ENCODE measurements at places on chromosomes 5 and 9.

DNA sequence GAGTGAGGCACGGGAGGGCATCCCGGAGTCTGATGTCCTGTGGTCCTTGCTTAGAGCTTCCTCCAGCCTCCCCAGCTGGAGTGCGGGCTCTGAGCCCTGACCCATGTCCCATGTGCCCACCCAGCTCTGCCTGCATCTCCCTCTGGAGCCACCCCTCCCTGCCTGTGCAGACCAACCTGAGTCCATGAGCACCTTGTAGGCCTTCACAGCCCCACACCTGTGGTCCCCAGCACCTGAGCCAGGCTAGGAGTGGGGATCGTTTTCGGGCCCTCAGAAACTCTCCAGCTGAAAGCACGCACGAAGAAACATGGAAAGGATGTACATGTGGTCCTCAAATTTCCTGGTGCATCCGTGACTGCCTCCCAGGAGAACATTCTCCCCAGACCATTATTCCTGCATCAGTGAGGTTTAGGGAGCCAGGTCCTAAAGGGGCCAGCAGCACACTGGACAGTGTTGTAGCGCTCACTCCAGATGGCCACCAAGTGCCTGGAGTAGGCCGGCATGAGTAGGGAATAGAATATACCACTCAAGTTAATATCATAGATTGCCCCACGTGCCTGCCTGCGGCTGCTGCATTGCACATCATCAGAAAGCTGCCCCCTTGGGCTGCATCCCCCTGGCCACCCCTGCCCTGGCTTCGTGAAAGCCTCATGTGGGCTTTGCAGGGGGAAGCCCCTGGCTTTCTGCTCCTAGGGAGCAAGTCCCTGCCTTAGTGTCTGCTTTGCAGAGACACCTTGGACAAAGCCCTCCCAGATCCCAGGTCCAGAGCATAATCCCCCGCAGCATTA lies 80.6 kb downstream of the WNK2 start:
- DNase-seq, result no peak

- no peak for DNase-seq
Observed at GRCh38 chr9:1738511-1739100, 276.5 kb upstream of the SMARCA2 start.

DNA sequence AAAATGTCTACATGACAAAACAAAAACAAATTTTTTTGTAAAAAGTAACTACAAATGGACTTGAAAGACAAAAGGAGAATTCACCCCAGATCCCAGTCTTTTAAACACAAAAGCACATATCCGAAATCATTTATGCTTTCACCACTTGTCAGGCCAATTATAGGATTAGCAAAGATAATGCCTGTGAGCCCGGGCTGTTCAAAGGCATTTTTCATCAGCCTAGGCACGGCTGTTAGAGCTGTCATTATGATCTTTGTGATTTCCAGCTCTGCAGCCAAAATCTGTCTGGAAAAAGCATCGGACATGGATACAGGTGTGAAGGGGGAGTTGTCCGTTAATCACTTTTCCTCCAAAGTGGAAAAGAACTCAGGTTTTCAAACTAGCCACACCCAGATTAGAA lies 23.6 kb upstream of the RAB14 start:
- no peak for DNase-seq

GRCh38 chr9:129988607-129989361 lies 54.2 kb downstream of the FNBP1 start:
- DNase-seq, result no peak

- DNase-seq, result no peak
Observed at GRCh38 chr9:1276474-1276873, 226.3 kb downstream of the DMRT2 start.

DNA sequence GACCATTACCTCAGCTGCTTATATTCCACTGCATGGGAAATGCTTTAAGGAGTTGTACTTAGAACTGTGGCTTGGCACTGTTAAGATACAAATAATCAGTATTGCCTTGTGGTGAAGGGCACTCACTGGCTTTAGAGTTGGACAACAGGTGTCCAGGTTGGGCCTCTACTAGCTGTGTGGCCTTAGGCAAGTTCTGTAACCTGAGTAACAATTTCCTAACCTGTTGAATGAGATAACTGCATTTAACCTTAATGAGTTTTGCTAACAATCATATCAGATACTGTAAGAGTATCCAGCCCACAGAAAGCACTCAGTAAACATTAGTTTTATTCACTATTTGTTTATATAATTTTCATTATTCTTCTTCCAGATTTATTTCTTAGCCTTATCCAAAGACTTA lies 17.2 kb upstream of the HK3 start:
- no peak for DNase-seq

DNA sequence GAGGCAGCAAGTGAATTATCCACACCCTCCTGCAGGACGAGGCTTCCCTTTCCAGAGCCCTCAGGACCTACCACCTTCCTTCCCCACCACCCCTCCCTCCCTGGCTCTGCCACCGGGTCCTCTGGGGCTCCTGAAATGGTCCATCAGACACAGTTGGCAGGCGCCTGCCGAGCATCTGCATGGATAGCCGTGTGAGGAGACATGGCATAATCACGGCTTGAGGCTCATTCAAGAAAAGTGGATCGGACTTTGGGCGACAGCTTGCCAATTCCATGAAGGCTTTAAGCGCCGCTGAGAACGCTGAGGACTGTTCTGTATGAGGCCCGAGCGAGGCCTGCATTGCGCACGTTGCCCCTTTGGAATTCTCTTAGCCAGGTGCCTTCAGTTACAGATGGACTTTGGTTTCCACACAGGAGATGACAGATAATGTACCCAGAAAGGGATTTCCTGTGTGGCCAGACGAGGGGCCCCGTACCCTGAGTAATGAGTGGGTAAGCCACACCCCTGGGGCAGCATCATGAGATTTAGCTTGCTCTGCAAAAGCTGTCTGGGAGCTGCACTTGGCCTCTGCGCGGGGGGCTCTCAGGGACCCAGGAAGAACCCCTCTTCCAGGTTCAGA lies 179.8 kb downstream of the OLFM1 start:
- no peak for DNase-seq

DNA sequence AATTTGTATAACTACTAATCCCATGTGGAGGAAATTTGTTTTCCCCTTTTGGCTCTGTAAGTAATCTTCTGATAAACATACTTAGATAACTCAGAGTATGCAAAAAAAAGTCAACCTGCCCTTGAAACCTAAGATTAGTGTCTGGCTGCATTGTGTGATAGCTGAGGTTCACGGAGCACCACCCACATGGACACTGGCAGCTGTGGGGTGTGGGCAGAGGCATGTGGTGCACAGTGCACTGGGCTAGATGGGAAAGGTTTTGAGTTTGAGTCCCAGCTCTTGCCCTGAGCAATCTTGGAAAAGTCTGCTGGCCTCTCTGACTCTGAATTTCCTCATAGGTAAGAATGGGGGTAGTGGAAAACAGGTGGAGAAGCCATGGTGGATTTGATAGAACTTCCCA lies 75.1 kb downstream of the PLCXD3 start:
- DNase-seq, result no peak
